ENCODE measurements at places on chromosomes 12 and 14.

GRCh38 chr12:112153893-112154219 is 28.5 kb downstream of the TRAFD1 start:
- DNase-seq, result no peak

GRCh38 chr12:45938566-45938965 is 51.8 kb downstream of the SCAF11 start:
- no peak for DNase-seq

DNA sequence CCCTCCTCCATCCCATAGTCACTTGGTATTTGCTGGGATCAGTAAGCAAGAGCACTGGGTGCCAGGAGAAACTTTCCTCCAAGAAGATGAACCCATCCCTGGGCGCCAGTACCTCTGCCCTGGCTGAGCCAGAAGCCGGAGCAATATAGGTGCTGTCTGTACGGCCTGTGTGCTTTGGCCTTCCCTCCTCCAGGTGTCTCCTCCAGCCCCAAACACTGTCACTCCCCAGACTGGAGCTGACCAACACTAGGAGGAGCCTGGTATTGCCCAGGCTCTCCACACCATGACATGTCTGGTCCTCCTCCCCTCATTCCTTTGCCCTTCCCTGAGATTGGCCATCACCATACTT is 4.9 kb downstream of the GSTZ1 start:
- DNase-seq, result no peak

DNA sequence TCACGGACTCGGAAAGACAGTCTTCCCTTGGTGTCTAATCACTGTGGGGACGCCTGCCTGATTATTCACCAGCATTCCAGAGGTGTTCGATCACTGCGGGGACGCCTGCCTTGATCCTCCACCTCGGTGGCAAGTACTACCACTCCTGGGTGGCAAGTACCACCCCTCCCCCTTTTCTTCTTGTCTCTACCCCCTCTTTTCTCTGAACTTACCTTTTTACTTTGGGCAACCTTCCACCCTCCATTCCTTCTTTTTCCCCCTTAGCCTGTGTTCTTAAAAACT is 12.0 kb upstream of the LGMN start:
- DNase-seq, result no peak

- no peak for DNase-seq
Measured at GRCh38 chr12:66152732-66153131, 17.1 kb downstream of the TMBIM4 start.
